Neural progenitor cell (in vitro differentiated cells): ENCODE measurements at places on chromosomes 4 and X. TPM values are rescaled to one million over a fixed set of nuclear protein-coding genes. Genes with fewer than 3 reads are reported as not detected.

HSFX4 gene
- not detected in 2 replicates for total RNA-seq

ANOS1 gene
- 31.3 and 45.7 TPM in 2 replicates for total RNA-seq

CXCL3 gene
- total RNA-seq = 1.5 and 2.0 TPM in 2 replicates

CFP gene
- total RNA-seq = 0.06 and 0.40 TPM in 2 replicates

WDFY3 gene
- total RNA-seq = 48.6 and 55.8 TPM in 2 replicates

GNPDA2 gene
- total RNA-seq = 15.4 and 31.2 TPM in 2 replicates

MAGEE1 gene
- 3.6 and 6.3 TPM in 2 replicates for total RNA-seq

OTUD6A gene
- not detected in 2 replicates for total RNA-seq

CXCL9 gene
- total RNA-seq = not detected in 2 replicates

HDX gene
- total RNA-seq = 8.3 and 8.9 TPM in 2 replicates

TMPRSS11F gene
- total RNA-seq = not detected in 2 replicates

CITED1 gene
- 0.69 and 1.9 TPM in 2 replicates for total RNA-seq

ENPEP gene
- 1.5 and 1.8 TPM in 2 replicates for total RNA-seq

CYTL1 gene
- total RNA-seq = 1.1 and 3.1 TPM in 2 replicates

RNF212 gene
- total RNA-seq = 3.4 and 3.7 TPM in 2 replicates

ABCG2 gene
- 0.62 and 2.4 TPM in 2 replicates for total RNA-seq

SPARCL1 gene
- 0.43 TPM in 1 of 2 replicates, not detected in the other for total RNA-seq

PDE6B gene
- total RNA-seq = 4.3 and 19.5 TPM in 2 replicates

FAM236C gene
- total RNA-seq = not detected in 2 replicates

FAM47E gene
- total RNA-seq = 3.5 and 7.0 TPM in 2 replicates

SCML2 gene
- 27.8 and 36.8 TPM in 2 replicates for total RNA-seq

HSD17B13 gene
- 0.31 and 0.60 TPM in 2 replicates for total RNA-seq

MAGEA10 gene
- not detected in 2 replicates for total RNA-seq

VSIG1 gene
- total RNA-seq = 0.15 and 0.22 TPM in 2 replicates

NSG1 gene
- total RNA-seq = 17.9 and 41.6 TPM in 2 replicates

NUDT10 gene
- total RNA-seq = 23.9 and 31.3 TPM in 2 replicates

GPR143 gene
- total RNA-seq = 10.6 and 13.6 TPM in 2 replicates

HERC5 gene
- total RNA-seq = 4.1 and 6.6 TPM in 2 replicates

FNIP2 gene
- 9.9 and 10.5 TPM in 2 replicates for total RNA-seq

GNRHR gene
- total RNA-seq = not detected in 2 replicates
